ENCODE measurements at places on chromosomes 2 and 18. TPM values are rescaled to one million over a fixed set of nuclear protein-coding genes. Genes with fewer than 3 reads are reported as not detected.

- DNase-seq: no peak
These were observed 216.2 kb upstream of the SLC35G4 start for GRCh38 chr18:11392980-11393885.

GRCh38 chr2:159118859-159119500 lies 150.5 kb downstream of the TANC1 start:
- DNase-seq: no peak

GRCh38 chr2:202084265-202084664 lies 11.2 kb downstream of the KIAA2012 start:
- DNase-seq: no peak

GRCh38 chr2:220163486-220163885 lies 536.1 kb downstream of the SLC4A3 start:
- DNase-seq: no peak

- DNase-seq: no peak
These were observed 242.3 kb upstream of the COPS8 start for GRCh38 chr2:236843161-236843968.

DNA sequence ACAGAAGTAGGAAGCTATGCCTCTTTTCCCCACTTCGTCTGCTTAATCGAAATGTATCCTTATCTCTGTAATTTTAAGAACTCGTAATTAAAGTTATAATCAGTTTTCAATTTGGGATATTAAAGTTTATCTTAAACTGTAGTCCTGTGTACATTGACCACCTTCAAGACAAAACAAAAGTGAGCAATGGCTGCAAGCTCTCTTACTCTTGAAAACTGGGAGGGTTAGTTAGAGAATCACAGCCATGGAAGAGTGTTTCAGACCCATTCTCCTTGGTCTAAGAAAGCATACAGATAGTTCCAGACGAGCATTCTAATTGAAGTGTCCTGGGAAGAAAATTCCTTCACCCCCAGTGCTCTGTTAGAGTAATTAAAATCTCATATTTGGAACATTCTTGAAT lies 2.0 kb downstream of the KCMF1 start:
- DNase-seq: no peak

- no peak for DNase-seq
These were observed 139.7 kb upstream of the ITGA4 start for GRCh38 chr2:181317511-181317910.

- DNase-seq: no peak
These were observed 38.4 kb downstream of the CYP26B1 start for GRCh38 chr2:72109291-72109690.

DNA sequence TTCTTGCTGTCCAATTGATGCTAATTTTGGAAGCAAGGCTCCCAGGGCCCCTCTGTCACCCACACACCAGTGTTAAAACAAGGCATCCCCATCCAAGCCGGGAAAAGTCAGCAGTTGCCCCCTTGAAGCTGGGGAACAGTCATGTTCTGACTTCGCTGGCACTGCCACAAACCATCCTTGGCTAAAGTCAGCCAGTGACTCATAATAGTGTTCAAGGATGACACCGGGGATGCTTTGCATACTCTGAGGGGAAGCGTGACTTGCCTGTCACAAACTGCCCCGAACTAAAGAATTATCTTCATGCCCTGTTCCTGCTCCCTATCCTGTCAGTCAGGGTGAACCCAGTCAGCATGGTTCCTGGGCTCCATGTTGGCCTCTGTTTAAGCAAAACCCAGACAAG lies 37.0 kb downstream of the TGFA start:
- DNase-seq: no peak

- DNase-seq: no peak
These were observed 58.0 kb upstream of the ARL5A start for GRCh38 chr2:151886241-151886640.

GRCh38 chr2:23988371-23988770 lies 21.5 kb upstream of the MFSD2B start:
- DNase-seq: no peak

- DNase-seq: no peak
These were observed at the start of gene ATP6V1C2 for GRCh38 chr2:10721396-10722251. Gene ATP6V1C2, plus strand, starts transcription at chr2:10721630. Its CDS starts 1,220 bp downstream, at chr2:10722850.

GRCh38 chr2:174328961-174329715 lies 5.6 kb upstream of the SP9 start:
- no peak for DNase-seq

GRCh38 chr2:239648607-239649006 lies 247.8 kb upstream of the HDAC4 start:
- DNase-seq: no peak

DNA sequence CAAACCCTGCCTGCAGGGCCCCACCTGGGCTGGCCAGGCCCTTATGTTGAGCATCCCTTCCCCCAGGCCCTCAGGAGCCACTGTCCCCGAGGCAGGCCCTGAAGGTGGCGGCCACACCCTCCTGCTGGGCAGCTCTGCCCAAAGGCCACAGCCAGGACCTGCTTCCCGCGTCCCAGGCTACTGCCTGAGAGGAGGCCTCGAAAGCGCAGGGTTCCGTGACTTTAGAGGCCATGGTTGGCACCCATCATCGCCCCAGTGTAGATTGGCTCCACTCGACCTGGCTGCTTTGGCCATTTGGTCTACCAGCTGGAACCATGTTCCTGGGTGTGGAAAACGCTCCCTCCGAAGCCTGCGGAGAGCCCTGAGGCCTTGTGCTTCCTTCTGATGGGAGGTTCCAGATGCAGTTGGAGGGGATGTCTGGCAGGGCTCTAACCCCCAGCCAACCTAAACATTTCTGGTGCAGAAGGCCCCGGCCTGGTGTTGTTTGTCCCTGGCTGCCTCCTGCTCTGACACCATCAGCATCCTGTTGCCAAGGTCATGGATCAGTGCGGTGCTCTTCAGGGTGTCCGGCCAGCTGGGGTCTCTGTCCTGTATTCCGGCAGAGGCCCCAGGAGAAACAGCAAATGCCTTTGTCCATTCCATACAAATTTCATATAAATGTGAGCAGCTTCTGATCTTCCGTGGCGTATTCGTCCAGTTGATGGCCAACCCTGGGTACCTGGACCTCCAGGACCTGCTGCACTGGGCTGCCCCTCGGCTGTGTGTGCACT lies 14.7 kb downstream of the CAPN10 start:
- no peak for DNase-seq

- DNase-seq: no peak
These were observed 35.1 kb downstream of the THAP4 start for GRCh38 chr2:241601841-241602240.

DNA sequence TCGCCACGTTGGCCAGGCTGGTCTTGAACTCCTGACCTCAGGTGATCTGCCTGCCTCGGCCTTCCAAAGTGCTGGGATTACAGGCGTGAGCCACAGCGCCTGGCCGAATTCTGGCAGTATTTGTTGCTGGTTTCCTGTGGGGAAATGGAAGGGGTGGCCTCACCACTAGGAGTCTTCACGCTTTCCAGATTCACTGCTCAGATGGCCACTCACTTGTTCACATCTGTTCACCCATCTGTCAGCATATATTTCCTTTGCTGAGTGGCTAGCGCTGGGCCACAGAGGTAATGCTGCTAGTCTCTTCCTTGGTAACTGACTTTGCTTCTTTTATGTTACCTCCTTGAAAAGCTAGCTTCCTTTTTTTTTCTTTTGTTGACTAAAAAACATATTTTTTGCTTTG lies 27.2 kb downstream of the TMEM177 start:
- DNase-seq: no peak

GRCh38 chr18:72104851-72105250 lies 439.3 kb downstream of the CBLN2 start:
- no peak for DNase-seq

DNA sequence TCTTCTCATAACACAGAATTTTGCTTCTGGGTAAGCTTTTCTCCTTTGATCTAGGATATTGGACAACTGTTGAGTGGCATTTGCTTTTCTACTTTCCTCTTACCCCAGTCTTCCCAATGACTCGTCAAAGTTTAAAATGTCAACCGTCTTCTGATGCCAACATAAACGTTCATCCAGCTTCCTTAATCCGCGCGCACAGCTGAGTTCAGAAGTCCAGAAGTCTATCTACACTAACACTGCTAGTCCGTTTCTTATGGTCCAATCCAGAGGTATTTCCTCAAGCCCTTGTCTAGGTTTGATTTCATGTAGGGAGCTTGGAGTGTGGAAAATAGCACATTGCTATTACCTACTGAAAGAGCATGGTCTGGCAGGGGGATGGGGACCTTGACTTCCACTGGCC lies 48.7 kb downstream of the MFSD6 start:
- no peak for DNase-seq

DNA sequence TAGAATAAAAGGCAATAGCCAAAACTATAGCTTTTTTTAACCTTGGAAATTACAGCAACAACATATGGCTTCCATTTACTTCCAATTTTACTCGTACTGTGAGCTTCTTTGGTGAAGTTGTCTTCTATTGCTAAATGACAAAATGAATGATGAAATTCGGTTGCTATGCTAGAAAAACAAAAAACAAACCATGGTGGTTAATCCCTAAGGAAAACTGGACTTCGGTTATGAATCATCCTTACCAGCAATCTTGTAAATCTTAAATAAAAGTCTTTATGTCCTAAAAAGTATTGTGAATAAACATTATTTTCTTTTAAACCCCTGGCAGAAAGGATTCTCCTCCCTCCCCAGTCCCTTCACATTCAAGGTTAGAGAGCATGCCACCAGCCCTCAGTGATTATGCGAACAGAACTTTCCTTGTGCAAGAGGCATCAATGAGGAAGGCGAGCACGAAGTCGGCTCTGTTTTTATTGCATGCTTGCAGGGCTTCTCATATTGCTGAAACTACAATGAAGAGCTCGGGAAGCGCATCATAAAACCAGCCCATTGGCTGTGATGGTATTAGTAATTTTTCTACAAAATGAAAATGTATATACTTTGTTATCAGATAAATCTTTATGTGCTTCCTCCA lies 62.9 kb downstream of the ZNF521 start:
- DNase-seq: no peak

DNA sequence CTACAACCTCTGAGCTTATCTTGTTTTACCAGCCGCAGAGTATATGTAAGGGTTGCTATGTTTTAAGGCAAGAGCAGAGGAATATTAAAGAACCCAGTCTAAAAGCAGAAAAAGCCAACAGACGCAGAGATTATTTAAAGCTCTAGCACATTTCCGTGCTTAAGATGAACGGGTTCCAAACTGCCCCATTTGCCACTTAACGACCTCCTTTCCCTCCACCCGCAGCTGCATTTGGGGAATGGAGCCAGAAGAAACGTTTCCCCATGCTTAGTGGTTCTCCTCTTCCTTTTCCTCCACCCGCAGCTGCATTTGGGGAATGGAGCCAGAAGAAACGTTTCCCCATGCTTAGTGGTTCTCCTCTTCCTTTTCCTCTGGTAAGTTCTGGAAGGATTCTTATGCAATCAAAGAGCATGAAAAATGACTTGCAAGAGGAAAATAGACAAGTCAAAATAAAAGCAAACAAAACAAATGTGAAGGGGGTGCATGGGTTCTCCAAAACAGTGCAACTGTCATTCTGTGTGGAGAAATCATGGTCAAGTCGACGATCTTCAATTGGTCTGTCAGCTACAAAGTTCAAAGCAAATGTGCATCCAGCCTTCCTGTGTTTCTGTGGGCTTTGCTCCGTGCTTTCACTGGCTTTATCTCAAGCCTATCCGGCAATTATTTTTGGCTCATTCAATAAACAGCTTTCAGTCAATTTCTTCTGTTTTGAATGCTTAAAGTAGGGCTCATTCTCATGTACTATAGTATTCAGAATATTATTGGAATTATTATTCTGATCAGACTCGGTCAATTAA lies 57.8 kb downstream of the DIPK1C start:
- DNase-seq: no peak

GRCh38 chr2:146429366-146429765 lies 1415.5 kb upstream of the ACVR2A start:
- DNase-seq: no peak

GRCh38 chr2:16660114-16660513 lies 5.5 kb downstream of the CYRIA start:
- DNase-seq: no peak

DNA sequence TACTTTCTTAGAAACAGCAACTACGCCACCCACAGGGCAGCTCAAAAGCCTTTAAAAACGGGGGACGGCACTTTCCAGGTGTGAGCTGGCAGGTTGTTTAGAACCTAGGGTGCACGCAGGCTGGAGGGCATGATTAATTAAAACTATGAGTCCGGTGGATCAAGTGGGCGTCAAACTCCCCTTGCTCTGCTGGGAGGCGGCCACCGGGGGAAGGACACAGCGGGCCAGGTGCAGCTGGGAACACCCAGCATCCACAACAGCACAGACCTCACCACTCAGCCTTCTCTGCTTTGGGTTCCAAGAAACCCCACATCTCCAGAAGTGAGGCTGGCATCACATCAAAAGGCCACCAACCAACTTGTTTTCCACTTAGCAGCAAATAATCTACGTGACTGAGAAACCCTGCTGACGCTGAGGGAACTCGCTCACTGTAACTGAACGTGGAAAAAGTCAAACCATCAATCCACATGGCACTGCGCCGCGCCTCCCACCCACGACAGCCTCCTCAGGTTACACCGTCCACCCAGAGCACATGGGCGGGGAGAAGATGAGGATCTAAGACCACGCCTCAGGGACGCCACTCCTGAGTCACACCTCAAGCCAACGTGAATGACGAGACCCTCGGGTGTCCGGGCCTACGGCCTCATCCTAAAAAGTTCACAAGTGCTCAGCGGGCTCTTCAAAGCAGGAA lies 118.2 kb downstream of the ZNF516 start:
- no peak for DNase-seq

GRCh38 chr2:43047187-43047780 lies 179.1 kb downstream of the ZFP36L2 start:
- DNase-seq: no peak

GRCh38 chr2:5736886-5737285 lies 44.7 kb downstream of the SOX11 start:
- DNase-seq: no peak

- DNase-seq: no peak
These were observed 54.4 kb upstream of the IL1RL1 start for GRCh38 chr2:102256874-102257462.

GRCh38 chr2:208698114-208698513 lies 291.5 kb downstream of the PTH2R start:
- no peak for DNase-seq

GRCh38 chr18:12333506-12334290 lies 25.7 kb downstream of the TUBB6 start:
- DNase-seq: no peak

GRCh38 chr2:120269816-120270215 lies 17.2 kb downstream of the RALB start:
- no peak for DNase-seq

- no peak for DNase-seq
These were observed 1036.9 kb upstream of the TMEFF2 start for GRCh38 chr2:193231634-193232033.

- no peak for DNase-seq
These were observed 364.4 kb downstream of the RND3 start for GRCh38 chr2:150122871-150123613.

The MEP1B gene
- 0.07 TPM for polyA plus RNA-seq

The IL1R2 gene
- 0.15 TPM for polyA plus RNA-seq

The RNU2-63P gene
- 0.81 TPM for polyA plus RNA-seq

The KLHL29 gene
- polyA plus RNA-seq: 7.5 TPM

The ADGRF3 gene
- 2.9 TPM for polyA plus RNA-seq

The ITGAV gene
- 71.9 TPM for polyA plus RNA-seq

The ALPI gene
- polyA plus RNA-seq: not detected

The CCT7 gene
- 273 TPM for polyA plus RNA-seq

The LBH gene
- 105 TPM for polyA plus RNA-seq

The KCNS3 gene
- 9.8 TPM for polyA plus RNA-seq

The POTEC gene
- polyA plus RNA-seq: 0.03 TPM

The XRCC5 gene
- 472 TPM for polyA plus RNA-seq

The NDUFB3 gene
- polyA plus RNA-seq: 140 TPM

The COL3A1 gene
- polyA plus RNA-seq: 1,570 TPM
